Stomach (tissue), 19 donors: ENCODE measurements at places on chromosomes 3 and 15. TPM values are rescaled to one million over a fixed set of nuclear protein-coding genes. Genes with fewer than 3 reads are reported as not detected.

TMEM158 gene
- 0.89 TPM for total RNA-seq

ZNF106 gene
- 43.4 TPM for total RNA-seq

NIPA2 gene
- total RNA-seq = 280 TPM

TERC gene
- 206 TPM for total RNA-seq

KLF13 gene
- 35.9 TPM for total RNA-seq

SOX2 gene
- total RNA-seq = 4.1 TPM
